ENCODE measurements at places on chromosomes 5 and 9.

DNA sequence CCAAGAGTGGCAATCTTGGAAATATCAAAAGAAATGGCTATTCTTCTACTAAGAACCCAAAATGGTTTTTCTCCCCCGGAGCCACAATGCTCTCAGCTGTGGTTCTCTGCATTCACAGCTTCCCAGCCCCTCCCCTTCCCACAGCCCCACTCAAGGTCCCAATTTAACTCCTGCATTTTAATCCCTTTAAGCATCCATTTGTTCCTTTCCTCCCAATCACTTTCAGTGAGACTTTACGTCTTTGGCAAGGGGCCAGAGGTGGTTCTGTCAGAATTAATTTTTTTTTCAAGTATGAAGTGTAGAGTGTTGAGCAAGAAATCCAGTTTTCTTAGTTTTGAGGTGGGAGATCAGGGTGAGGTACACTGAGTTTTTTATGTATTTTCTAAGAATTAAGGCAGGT lies 256.9 kb downstream of the GLIS3 start:
- DNase-seq, result no peak

DNA sequence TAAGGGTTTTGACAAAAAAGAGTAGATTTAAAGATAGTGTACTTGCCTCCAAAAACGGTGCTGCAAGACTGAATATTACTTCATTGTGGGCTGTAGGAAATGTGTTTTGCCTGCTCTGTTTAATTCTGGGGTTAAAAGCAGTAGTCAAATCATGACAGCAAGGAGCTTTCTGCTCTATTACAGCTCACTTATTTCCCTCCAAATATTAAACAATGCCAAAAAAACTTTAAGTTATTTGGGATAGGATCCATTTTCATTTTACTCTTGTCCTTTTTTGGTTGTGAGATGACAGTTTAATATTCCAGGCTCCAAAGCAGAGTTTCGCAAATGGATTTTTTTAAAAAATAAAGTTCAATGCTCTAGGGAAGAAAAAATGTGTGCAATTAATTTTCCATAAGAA lies 340.4 kb upstream of the RGMB start:
- peak; percentile 84 for DNase-seq

- DNase-seq, result no peak
Measured at GRCh38 chr5:84063041-84063440, 321.6 kb downstream of the EDIL3 start.

- peak; percentile 58 for DNase-seq
Measured at GRCh38 chr5:159034083-159034824, 65.5 kb downstream of the EBF1 start.

All from muscle of leg (tissue), 16 donors.